ENCODE measurements at places on chromosomes 3 and 15.

DNA sequence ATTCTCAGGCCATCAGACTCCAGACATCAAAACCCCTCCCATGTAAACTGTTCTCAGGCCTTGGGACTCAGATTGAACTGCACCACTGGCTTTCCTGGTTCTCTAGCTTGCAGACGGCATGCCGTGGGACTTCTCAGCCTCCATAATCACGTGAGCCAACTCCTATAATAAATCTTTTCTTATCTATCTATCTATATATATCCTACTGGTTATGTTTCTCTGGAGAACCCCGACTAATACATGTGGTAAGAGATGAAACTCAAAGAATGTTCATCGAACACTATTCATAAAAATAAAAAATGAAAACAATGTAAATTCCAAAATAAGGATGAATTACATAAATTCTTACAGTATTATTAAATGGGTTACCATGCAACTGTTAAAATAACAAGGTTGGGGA, 84.5 kb upstream of the NTRK3 start:
- no peak for DNase-seq

- no peak for DNase-seq
Observed at GRCh38 chr3:127955728-127956127, 40.7 kb downstream of the KBTBD12 start.

- DNase-seq: no peak
Observed at GRCh38 chr3:183819831-183820230, 5.5 kb downstream of the MAP6D1 start.

- DNase-seq: peak; percentile 69
Observed at GRCh38 chr3:151439652-151440125, 21.2 kb downstream of the IGSF10 start.

DNA sequence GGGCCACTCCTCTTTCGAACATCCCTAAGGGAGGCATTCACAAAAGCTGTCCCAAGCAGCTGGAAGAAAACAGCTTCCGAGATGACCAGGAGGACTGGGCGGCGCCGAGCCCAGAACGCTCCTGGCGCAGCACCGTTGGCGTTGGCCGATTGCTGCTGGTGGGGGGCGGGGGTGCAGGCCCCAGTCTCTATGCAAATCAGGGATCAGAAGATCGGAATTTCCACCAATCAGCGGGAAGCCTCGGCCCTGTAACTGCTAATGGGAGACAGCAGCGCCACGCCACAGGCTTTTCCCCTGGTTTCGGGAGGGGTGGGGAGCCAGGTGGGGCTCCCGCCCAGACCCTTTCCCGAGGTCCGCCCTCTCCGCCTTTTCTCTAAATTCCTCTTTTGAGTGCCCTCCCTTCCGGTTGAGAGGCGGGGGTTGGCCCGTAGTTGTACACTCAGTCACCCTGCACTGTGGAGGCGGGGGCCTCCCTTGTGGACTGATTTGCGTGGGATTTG, 27.0 kb downstream of the HMCES start:
- DNase-seq: no peak

DNA sequence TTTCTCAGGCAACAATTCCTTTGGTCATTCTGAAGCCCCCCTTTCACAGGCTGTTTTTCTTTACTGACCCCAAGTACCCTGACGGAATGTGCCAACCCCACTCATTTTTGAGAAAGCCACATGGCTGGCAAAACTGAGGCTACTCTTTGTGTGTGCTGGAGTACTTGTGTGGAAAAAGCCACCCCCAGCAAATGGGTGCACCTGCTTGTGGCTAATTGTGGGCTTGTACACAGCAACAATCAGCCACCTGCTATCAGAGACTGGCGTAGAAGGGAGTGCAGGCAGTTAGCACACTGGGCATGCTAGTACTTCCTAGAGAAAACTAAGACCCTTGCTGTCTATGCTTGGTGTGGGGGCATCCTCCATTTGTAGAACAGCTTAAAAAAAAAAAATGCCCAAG, 110.1 kb upstream of the LMOD3 start:
- no peak for DNase-seq

GRCh38 chr3:193932136-193932535, 203.8 kb upstream of the HES1 start:
- no peak for DNase-seq

GRCh38 chr15:91927585-91927984, 74.1 kb downstream of the SLCO3A1 start:
- DNase-seq: no peak

DNA sequence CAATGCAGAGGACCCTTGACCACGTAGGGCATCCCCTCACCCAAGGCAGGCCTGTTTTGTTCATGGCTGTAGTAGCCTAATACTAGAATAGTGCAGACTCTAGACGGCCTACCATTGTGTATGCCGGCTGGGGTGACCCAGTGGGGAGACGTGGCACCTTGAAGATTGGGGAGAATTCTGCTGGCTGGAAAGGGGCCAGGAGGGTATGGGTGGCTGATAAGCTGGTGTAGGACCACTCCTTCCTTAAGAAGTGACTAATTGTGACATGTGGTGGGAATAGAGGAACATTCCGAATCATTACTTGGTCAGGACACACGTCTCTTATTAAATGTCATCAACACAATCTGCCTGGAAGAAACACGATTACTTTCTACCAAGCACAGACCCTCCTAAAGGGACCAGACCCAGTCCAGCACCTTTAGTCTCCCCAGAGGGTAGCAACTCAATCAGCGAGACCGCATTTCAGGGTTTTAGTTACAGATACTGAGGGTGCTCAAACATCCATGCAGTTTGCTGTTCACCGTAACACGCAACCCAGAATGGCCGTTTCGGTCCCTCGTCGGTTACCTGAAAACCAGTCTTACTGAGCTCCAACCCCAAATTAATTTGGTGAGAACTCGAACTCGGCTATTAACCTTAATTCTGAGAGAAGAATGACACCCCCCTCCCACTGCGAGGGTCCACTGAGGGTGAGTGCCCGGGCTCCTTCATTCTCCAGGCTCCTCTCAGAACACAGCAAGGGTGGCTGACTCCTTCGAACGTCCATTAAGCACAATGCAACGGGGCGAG, 1.6 kb upstream of the KLF13 start:
- no peak for DNase-seq

DNA sequence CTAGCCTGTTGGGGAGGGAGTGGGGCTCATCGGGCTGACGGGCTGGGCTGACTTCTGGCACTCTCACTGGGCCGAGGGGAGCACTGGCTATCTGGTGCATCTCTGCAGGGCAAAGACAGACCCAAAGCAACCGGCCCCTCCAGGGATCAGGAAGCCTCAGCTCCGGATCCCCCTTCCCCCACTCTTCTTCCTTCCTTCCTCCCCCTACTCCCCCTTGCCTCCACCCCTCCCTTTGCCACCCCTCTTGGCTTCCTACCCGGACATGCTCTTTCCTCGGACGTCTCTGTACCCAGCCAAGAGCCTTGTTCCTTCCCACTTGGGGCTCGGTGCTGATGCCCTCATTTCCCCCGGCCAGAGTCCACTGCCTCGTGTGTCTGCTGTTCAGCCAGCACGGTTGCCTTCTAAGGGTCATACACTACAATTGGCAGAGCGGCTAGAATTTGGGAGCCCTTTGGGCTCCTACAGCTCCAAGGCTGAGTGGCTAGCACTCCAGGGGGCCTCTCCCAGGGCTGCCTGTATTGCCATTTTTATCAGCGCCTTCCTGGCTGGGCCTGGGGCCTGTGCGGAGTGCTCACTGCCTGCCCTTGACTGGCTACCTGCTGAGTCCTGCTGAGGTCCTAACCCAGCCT, 10.9 kb downstream of the SEMA3F start:
- no peak for DNase-seq

DNA sequence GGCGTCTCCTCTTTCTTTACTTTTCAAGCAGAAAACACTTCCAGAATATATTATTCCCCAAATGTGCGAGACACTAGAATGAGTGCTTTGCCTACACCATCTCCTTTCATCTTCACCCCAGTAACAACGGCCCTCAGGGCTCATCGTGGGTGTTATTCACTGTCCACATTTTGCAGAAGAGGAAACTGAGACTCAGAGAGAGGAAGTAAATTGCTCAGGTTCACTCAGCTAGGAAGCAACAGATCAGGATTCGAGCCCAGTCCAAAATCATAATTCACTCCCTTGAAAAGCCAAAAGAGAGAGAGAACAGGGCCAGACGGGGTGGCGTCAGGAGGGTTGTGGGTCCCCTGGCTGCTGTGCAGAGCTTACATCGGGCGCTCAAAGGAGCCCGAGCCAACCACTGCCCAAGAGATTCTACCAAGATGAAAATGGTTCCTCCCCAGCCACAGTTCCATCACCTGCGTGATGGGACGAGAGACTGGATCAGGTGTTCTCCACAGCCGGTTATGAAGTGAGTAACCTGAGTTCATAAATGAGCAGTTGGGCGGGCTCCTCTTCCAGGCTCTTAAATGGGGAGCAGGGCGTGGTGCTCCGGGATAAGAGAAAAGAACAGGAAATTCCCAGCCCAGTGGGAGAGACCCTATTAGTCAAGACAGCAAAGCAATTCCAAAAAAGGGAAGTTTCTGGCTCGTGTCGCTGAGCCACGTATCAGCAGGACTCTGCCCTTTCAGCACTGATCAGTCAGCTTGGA, 48.6 kb upstream of the FLNB start:
- DNase-seq: no peak

GRCh38 chr15:65901336-65901735, 32.0 kb downstream of the RAB11A start:
- no peak for DNase-seq

DNA sequence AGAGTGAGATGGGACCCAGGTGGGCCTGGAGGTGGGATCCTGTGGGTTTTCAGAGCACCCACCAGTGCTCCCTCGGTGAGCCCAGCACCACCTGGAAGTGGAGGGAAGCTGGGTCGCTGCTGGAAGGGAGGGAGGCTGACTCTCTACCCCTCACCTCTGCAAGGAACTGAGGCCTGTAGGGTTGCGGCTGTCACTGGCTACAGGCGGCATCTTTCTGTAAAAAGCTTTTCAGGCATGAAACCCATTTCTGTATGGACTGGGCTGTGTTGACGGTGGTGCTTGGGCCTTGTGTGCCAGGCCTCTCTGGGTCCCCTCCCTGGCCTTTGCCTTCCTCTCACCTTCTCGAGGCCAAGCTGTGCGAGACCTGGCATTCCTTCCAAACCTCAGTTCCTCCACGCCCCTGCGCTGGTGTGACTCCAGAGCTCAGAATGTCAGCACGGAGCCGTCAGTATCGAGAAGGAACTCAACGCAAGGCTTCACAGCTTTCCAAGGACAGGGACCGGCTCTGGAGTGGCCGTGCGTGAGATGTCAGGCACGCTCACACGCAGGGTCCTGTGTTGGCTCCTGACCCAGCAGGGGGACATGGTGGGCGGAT, 16.6 kb downstream of the ABTB1 start:
- DNase-seq: no peak

- no peak for DNase-seq
Observed at GRCh38 chr3:81432456-81432855, 329.0 kb downstream of the GBE1 start.

- DNase-seq: no peak
Observed at GRCh38 chr15:99149366-99149765, 44.5 kb downstream of the SYNM start.

- DNase-seq: no peak
Observed at GRCh38 chr3:130973406-130973805, 53.2 kb downstream of the ASTE1 start.

GRCh38 chr3:116281313-116282143, 163.8 kb downstream of the LSAMP start:
- DNase-seq: no peak

GRCh38 chr15:67736810-67737209, 88.5 kb upstream of the SKOR1 start:
- no peak for DNase-seq

DNA sequence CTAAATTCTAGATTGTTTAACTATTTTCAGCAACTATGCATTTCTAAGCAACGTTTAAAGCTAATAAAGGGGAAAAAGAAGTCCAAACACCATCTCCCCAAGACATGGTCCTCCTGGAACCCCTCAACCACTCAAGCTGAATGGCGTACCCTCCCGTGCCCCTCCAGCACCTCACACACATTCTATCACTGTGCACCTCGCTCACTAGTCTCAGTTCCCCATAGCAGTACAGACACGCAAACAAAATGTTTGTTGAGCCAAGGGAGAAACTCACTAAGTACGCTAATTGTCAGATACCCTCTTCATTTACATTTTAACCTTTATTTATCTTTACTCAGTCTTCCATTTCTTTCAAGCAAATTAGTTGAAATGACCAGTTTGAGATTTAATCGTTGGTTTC, 48.8 kb downstream of the ACAP2 start:
- DNase-seq: no peak

DNA sequence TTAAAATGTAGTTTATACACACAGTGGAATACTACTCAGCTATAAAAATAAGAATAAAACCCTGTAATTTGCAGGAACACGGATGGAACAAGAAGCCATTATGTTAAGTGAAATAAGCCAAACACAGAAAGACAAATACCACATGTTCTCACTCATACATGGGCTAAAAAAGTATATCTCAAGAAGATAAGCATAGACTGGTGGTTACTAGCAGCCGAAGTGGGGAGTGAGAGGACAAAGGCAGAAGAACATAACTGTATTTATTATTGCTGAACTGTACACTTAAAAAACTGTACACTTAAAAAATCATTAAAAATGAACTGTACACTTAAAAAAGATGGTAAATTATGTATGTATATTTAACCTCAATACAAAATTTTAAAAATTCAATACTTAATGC, 11.0 kb downstream of the UBE3A start:
- no peak for DNase-seq

- DNase-seq: no peak
Observed at GRCh38 chr3:1026395-1026794, 66.4 kb upstream of the CNTN6 start.

GRCh38 chr3:151837057-151837456, 23.1 kb downstream of the AADAC start:
- peak; percentile 39 for DNase-seq

DNA sequence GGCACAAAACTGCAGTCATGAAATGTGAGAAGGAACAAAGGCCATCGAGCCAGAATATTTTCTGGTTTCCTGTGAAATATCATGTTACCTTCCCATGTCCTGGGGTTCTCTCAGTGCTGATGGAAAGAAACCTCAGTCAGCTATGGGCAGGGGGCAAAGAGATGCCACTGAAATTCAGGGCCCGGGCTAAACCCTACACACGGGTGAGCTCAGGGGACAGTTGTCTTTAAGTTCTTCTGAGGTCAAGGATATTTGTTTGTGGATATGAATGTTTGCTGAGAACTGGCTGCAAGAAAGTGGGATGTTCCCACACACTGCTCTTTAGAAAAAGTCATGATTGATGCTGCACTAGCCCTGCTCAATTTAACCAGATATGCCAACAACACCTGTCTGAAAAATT, 187.2 kb downstream of the MEX3B start:
- DNase-seq: no peak

GRCh38 chr15:74127954-74128784, 2.2 kb upstream of the ISLR2 start:
- DNase-seq: no peak

- no peak for DNase-seq
Observed at GRCh38 chr3:81291586-81291985, 469.9 kb downstream of the GBE1 start.
